ENCODE measurements at places on chromosomes 7 and 10. TPM values are rescaled to one million over a fixed set of nuclear protein-coding genes. Genes with fewer than 3 reads are reported as not detected.

MMP21 gene
- total RNA-seq: not detected

ITGA8 gene
- 43.7 TPM for total RNA-seq

HOXA10 gene
- not detected for total RNA-seq

SYT15B gene
- not detected for total RNA-seq

IMPDH1 gene
- 108 TPM for total RNA-seq

DEPP1 gene
- 142 TPM for total RNA-seq

CASTOR2 gene
- 15.4 TPM for total RNA-seq

SPDYE8 gene
- total RNA-seq: not detected

NEUROD6 gene
- not detected for total RNA-seq

TMEM236 gene
- total RNA-seq: 0.07 TPM

HGF gene
- 51.1 TPM for total RNA-seq

FFAR4 gene
- total RNA-seq: not detected

ZNRF2 gene
- 7.8 TPM for total RNA-seq

IGF2BP3 gene
- total RNA-seq: 77.8 TPM

EPO gene
- not detected for total RNA-seq

CYP3A5 gene
- total RNA-seq: not detected

OR2A1 gene
- total RNA-seq: 0.07 TPM

PLPP4 gene
- total RNA-seq: 4.3 TPM

RBP3 gene
- total RNA-seq: not detected

KMT2E gene
- total RNA-seq: 100.0 TPM

SEPTIN14 gene
- not detected for total RNA-seq

PKD1L1 gene
- 0.07 TPM for total RNA-seq

CYP2C19 gene
- total RNA-seq: not detected

CNPY1 gene
- not detected for total RNA-seq

ABCB4 gene
- 0.99 TPM for total RNA-seq

CNTNAP2 gene
- under 0.01 TPM for total RNA-seq

NACAD gene
- total RNA-seq: 4.2 TPM

TMEM213 gene
- not detected for total RNA-seq

CYP3A4 gene
- total RNA-seq: not detected

NPY4R2 gene
- total RNA-seq: not detected

TRIL gene
- total RNA-seq: 1.8 TPM

DRGX gene
- not detected for total RNA-seq

PON1 gene
- total RNA-seq: not detected

KEL gene
- not detected for total RNA-seq

CHAT gene
- total RNA-seq: not detected

GBF1 gene
- total RNA-seq: 50.8 TPM

ADRA2A gene
- total RNA-seq: 2.0 TPM

MOGAT3 gene
- total RNA-seq: not detected

TBL2 gene
- total RNA-seq: 150 TPM

SP4 gene
- total RNA-seq: 4.8 TPM

TMEM176B gene
- not detected for total RNA-seq

ABCC2 gene
- 1.2 TPM for total RNA-seq

PIK3AP1 gene
- not detected for total RNA-seq

FXYD4 gene
- total RNA-seq: not detected

SORCS1 gene
- not detected for total RNA-seq

ADRB1 gene
- total RNA-seq: not detected

CYP2C8 gene
- 0.07 TPM for total RNA-seq

SLC25A40 gene
- 6.0 TPM for total RNA-seq

SPDYE11 gene
- total RNA-seq: not detected

DMBT1 gene
- 0.13 TPM for total RNA-seq
